ENCODE measurements at places on chromosomes 1 and 21.

DNA sequence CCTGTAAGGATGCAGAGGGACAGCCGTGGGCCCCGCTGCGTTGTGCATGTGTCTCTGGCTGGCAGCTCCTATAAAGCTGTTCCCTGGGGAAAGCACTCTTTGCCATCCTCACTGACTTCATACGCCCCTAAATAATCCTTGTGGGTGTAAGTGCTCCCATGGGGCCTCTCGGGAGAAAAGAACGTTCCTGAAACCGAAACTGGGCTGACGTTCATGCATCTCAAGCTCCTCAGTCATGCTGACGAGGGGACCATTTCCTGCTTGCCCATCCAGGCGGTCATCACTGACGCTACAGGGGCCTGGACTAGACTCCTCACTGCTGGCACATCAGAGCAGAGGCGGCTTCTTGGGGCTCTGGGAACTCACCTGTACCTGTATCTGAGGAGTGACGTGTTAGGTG is 73.1 kb upstream of the USP24 start:
- no peak for DNase-seq

DNA sequence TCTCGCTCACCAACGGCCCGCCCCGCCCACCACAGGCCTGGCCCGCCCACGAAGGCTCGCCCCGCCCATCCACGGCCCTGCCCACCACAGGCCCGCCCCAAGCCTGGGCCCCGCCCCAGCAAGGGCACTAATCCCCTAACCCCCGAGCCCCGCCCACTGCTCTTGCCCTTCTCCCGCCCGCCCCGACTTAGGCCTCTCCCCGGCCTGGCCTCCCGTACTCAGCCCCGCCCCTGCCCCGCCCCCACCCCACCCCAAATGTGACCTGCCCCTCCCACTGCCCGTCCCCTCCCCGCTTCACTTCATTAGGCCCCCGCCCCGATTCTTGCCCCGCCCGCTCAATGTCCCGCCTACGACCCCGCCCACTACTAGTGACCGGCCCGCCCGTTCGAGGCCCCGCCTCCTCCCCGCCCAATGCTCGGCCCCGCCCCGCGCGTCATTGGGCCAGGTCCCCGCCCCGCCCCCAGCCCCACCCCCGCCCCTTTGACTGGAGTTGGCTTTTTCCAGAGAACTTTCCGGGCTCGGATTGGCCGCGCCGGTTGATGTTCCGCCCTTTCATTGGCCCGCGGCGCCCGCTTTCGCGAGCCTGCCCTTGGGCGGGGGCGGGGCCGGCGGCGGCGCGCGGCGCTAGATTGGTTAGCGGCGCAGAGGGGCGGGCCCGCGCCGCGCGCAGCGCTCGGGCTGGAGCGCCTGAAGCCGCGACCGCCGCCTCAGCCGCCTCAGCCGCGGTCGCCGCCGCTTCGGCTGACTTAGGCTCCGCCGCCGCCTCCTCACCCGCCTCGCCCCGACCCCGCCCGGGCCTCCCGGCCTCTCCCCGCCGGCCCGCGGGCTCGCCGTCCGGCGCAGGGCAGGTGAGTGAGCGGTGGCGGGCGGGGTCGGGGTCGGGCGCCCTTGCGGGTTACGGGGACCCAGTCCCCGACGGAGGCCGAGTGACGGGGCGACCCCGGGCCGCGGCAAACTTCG is at the start of gene PCBP3:
PCBP3 (plus strand) TSS at position 705 of the 960 bp plus-strand sequence. CDS start 206,361 bp downstream, outside the sequence.
- peak; percentile 91 for DNase-seq

DNA sequence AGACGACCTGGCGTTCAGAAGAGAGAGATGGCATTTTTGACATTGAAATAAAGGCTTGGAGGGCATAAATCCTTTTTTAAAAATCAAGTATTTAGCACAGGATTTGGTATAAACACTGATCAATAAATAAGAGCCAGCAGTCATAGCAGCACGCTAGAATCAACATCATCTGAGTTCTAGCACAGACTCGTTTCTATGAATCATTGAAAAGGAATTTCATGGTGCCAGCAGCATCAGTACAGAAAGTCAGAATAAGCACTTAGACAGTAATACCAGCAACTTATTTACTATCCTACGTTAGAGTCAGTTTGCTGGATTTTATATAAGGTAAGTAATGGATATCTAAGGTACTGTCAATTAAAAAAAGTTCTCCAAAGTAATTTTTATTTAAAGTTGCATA is 119.3 kb downstream of the HLCS start:
- DNase-seq = no peak

DNA sequence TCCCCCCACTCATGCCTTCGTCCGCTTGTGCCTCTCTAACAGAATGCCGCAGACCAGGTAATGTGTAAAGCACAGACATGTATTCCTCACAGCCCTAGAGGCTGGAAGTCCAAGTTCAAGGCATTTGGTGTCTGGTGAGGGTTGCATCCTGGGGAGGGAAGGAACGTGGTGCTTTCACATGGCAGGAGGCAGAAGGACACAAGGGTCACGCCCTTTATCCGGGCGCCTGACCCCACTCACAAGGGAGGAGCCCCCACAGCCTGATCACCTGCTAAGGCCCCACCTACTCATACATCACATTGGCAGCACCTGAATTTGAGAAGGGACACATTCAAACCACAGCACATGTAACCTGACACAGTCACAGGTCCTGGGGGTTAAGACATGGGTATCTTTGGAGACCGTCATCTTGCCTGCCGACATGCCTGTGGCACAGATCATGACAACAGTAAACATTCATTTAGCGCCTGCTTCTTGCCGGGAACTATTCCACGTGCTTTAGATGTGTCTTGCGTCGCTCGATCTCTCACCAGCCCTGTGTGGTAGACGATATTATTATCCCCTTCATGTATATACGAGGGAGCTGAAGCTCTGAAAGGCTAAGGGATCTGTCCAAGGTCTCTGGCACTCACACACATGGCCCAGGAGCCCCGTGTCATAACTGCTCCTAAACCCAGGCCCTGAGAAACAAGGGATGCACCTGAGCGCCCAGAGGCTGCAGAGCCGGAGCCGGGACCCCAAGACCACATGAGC is 235.6 kb downstream of the NPHP4 start:
- no peak for DNase-seq

GRCh38 chr1:193555662-193556441 is 369.4 kb upstream of the B3GALT2 start:
- DNase-seq = no peak

- no peak for DNase-seq
Observed at GRCh38 chr1:234871710-234872271, 256.8 kb downstream of the TOMM20 start.

GRCh38 chr1:45610589-45611226 is 13.1 kb downstream of the CCDC17 start:
- DNase-seq = no peak

GRCh38 chr1:61237147-61237546 is 154.8 kb downstream of the NFIA start:
- no peak for DNase-seq

DNA sequence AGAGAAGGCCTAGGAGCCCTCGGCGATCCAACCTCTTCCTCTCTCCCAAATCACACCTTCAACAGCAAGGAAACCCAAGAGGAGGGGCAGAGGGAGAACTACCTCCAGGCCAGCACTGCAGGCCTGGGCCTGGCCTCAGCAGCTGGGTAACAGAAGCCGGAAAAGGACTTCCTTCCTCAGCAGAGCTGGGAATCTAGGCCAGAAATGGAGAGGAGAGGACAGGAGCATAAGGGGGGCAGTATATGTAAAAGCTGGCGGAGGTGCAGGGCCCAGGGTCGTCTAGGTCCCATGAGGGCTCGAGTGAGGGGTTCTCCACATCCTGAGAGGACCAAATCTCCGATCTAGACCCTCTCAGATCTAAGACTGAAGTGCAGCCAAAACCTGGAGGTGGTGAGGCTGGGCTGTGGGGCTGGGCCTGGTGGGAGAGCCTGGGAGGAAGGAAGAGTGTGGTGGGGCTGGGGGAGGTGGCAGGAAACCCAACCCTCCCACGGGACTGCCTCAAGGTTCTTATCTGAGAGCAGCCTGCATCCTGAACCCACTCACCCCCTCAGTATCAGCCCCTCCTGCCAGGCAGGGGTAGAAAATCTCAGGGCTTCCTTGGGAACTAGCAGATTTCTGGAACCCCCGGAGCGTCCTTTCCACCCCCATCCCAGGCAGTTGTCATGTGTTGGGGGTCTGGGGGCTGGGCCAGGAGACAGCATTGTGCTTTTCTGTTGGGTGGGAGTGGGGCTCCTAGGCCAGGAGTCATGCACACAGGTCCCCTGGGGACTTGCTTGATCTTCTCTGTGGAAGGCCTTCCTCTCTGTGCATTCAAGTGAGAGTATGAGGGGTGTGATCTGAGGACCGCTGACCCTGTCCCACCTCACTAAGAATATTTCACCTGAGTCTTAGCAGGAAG is 33.0 kb downstream of the PIK3C2B start:
- no peak for DNase-seq

DNA sequence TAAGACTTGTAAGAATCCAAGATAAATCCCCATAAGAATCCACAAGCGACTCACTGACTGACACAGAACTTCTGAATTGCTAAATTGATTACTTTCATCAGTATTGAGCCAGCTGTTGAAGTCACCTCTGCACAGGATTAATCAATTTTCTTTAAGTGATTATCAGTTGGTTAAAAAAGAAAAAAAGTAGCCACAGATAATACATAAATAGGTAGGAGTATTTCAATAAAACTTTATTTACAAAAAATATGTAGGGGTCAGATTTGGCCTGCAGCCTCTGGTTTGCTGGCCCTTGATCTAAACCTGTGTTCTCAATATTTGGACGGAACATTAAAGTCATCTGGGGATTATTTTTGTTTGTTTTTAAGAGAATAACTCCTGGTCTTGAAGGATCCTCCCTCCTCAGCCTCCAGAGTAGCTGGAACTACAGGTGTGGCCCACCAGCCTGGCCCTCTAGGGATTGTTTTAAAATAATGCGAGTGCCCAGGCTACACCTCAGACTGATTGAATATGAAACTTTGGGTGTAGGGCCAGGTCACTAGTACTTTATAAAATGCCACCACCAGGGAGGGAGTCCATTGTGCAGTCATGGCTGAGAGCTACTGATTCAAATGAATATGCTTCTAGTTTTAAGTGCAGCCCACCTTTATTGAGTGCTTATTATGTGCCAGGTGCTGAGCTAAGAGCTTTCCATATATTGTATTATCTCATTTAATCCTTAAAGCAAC is 6.8 kb upstream of the TMEM183A start:
- no peak for DNase-seq

DNA sequence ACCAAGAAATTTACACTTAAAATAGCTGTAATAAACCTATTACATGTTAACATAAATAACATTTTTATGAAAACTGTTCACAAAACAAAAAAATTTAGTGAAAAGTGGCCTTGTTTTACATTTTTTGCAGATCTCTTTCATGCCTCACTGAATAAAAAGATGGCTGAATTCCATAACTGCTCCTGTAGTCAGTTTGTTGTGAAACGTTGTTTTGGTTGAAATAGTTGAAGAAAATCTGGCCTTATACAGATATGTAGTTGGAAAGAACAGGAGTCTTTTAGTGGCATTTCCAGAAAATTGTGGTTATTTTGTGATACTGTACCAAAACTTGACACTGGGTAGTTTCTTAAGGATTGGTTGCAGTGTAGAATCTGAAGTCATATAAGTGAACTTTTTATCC is 18.1 kb downstream of the ITSN1 start:
- no peak for DNase-seq

GRCh38 chr1:244171241-244171985 is 120.3 kb downstream of the ZBTB18 start:
- no peak for DNase-seq

GRCh38 chr1:173937062-173937461 is 19.9 kb upstream of the SERPINC1 start:
- DNase-seq = no peak

- DNase-seq = peak; percentile 62
Observed at GRCh38 chr1:58780836-58781452, 2.9 kb downstream of the JUN start.

GRCh38 chr1:111603979-111604378 is 15.6 kb upstream of the RAP1A start:
- no peak for DNase-seq

- DNase-seq = no peak
Observed at GRCh38 chr1:153679337-153680119, 1.0 kb downstream of the NPR1 start.

- DNase-seq = no peak
Observed at GRCh38 chr1:204925701-204926100, 55.0 kb downstream of the NFASC start.

- no peak for DNase-seq
Observed at GRCh38 chr1:94670273-94670672, 128.7 kb upstream of the F3 start.

- no peak for DNase-seq
Observed at GRCh38 chr1:21251773-21252471, 38.3 kb downstream of the ECE1 start.

All from NCI-H748 treated with DMSO at 0.1 percent for 48 hours (cell line).